Chondrocyte (in vitro differentiated cells): ENCODE measurements at places on chromosomes 3 and 15. TPM values are rescaled to one million over a fixed set of nuclear protein-coding genes. Genes with fewer than 3 reads are reported as not detected.

- no peaks in the 10 kb centered on the region for H3K27me3 ChIP-seq
- no peak for DNase-seq
- H3K36me3 ChIP-seq: peaks cover 51% of the 10 kb centered on the region
- H3K4me1 ChIP-seq: peaks cover 88% of the 10 kb centered on the region
- H3K4me3 ChIP-seq: no peak overlapping the region
- peak overlapping the region; percentile 82 for H3K27ac ChIP-seq
Observed at GRCh38 chr3:99711351-99711750, 73.0 kb downstream of the COL8A1 start.

Gene HHLA2
- total RNA-seq: not detected in 3 replicates

DNA sequence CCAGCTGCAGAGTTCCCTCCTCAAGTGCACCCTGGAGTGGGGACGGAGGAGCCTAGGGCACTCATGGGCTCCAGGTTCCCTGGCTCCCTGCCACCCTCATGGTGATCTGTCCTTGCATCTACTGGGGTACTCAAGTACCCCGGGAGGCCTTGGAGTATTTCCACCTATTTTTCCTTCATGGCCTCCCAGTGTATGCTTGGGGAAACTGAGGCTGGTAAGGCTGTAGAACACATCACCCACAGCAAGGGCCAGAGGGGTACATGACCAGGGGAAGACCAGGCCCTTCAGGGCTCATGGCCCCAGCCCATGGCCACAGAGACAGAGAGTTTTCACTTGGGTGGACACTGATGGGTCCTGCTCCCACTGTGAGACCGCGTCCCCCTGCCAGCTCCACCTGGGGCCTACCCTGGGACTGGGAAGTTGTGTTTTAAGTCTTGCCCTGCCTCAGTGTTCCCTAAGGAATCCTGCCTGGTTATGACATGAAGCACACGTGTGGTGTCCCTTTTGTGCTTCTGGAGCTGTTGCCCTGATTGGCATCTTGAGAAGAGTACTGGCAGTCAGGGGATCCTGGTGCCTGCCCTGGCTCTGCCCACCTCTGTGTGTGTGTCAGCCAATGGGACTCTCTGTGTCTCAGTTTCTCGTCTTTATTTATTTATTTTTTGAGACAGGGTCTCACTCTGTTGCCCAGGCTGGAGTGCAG lies 132.8 kb downstream of the TJP1 start:
- DNase-seq: no peak
- no peaks in the 10 kb centered on the region for H3K27me3 ChIP-seq
- H3K4me1 ChIP-seq: peaks cover 34% of the 10 kb centered on the region
- no peak overlapping the region for H3K27ac ChIP-seq

Gene ERICH6
- total RNA-seq: not detected in 3 replicates

Gene PDCD10
- 37.2 to 40.7 TPM (median 39.1 TPM) in 3 replicates for total RNA-seq

Gene ADAMTS17
- total RNA-seq: 3.4 to 3.9 TPM (median 3.4 TPM) in 3 replicates

GRCh38 chr3:186421946-186422345 lies 59.9 kb upstream of the DGKG start:
- H3K27me3 ChIP-seq: no peaks in the 10 kb centered on the region
- H3K4me1 ChIP-seq: peaks cover 26% of the 10 kb centered on the region
- no peak overlapping the region for H3K27ac ChIP-seq
- H3K4me3 ChIP-seq: no peak overlapping the region

Gene DUOXA2
- not detected in 3 replicates for total RNA-seq
